GM12865 (cell line): ENCODE measurements at places on chromosomes 12 and 14.

DNA sequence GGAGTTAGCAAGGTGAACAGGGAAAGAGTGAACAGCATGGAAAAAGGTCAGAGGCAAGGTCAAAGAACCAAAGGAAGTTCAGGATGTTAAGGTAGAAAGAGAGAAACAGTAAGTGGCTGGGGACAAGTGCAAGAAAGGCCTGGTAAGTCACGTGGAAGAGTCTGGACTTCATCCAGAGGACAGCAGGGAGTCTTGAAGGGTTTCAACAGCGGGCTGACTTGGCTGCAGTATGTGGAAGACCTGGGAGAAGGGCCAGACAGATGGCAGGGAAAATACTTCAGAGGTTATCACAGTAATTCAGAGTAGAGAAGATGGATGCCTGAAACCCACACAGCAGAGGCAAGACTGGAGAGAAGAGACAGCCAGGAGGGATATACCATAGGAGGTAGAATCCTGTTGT lies 34.0 kb downstream of the CIT start:
- no peak for DNase-seq

DNA sequence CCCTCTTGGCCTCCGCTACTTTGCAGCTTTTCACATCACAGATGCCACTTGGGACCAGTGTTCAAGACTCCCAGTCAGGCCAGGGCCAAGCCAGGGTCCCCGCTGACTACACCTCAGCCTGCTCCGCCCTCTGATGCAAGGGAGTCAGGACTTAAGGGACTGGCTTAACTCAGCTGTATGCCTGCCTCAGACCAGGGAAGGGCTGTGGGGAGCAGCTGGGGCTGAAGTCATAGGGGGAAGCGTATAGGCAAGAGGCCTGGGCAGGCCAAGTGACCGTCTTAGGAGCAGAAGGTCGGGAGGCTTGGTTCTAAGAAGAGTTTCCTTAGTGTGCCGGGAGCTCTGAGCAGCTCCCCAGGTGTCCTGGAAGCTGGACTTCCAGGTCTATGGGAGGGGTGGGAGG lies 21.9 kb downstream of the KDM2B start:
- DNase-seq = no peak

GRCh38 chr12:109266106-109266879 lies 42.8 kb downstream of the FOXN4 start:
- no peak for DNase-seq

DNA sequence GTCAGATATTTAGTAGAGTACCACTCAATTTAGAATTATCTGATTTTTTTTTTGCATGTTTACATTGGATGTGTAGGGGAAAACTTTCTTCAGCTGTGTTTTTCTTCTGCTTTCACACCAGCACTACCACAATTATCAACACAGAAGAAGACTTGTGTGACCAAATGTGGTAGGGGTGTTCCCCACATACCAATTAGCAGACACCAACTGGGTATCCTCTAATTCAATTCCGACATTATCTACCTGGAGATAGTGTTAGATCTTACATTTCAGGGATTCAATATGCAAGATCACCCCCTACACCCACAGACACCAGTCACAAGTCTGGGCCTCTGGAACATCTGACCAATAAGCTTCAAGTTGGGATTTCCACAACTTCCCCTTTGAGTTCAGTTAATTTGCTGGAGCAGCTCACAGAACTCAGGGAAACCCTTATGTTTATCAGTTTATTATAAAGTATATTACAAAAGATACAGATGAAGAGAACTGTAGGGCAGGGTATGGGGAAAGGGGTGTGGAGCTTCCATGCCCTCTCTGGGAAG lies 4.1 kb upstream of the KLRG1 start:
- no peak for DNase-seq

DNA sequence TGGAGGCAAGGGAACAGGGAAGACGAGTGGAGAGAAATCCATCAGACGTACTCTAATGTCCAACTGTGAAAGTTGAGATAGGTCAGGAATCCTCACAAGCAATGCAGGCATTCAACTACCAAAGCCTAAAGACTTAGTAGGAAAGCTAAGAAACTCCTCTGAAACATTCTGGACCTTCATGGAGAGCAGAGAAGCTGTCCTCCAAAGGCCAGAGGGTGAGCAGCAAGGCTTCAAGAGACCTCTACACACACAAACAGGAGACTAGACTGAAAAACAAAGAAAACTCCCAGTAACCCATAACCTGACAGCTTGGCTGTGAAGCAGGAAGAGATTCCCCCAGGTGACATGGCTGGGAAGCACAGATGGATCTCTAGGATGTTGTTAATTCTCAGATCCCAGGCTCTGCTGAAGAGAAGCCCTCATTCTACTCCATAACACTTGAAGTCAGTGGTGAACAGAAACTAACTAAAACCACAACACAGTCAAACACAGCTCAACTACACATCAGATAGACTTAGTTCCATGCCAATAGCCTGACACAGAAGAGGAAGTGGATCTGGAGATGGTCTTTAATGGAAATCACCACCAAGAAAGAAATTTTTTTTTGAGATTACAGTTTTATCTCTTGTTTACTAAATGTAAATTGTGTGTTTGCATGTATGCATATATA lies 23.2 kb upstream of the LYZ start:
- DNase-seq = peak; percentile 64

DNA sequence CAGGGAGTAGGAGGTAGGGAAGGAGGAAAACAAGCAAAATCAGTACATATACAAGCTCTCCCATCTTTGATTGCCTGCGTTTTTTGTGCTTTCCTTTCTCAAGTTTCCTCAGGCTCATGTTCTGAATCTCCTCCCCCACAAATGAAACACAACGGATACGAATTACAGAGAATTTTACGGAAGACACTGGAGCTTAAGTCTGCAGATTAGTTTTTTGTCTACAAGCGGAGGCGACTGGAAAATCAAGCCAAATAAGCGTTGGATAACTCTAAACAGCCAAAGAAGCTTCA lies 612 bp downstream of the WBP11 start:
- no peak for DNase-seq

- no peak for DNase-seq
These were observed 272.5 kb upstream of the PRICKLE1 start for GRCh38 chr12:42862055-42862454.

- no peak for DNase-seq
These were observed 7.6 kb downstream of the ISCA2 start for GRCh38 chr14:74501135-74501614.

GRCh38 chr14:98227000-98227726 lies 1044.8 kb downstream of the BCL11B start:
- peak; percentile 98 for DNase-seq

DNA sequence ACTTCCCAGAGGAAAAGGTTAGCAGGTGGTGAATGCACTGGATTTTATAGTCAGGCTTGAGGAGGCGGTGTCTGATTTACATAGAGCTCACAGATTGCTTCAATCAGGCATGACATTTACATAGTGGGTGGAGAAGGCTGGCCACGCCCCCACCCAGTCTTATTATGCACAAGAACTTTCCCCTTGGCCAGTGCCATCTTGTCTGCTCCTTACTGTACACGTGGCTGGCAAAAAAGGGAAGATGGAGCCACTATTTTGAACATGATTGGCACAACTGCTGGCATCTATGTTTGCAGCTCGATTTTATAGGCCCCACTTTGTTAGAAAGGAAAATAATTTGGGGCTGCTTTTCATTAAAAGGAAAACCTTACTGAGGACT lies 10.9 kb upstream of the LGMN start:
- DNase-seq = peak; percentile 78

DNA sequence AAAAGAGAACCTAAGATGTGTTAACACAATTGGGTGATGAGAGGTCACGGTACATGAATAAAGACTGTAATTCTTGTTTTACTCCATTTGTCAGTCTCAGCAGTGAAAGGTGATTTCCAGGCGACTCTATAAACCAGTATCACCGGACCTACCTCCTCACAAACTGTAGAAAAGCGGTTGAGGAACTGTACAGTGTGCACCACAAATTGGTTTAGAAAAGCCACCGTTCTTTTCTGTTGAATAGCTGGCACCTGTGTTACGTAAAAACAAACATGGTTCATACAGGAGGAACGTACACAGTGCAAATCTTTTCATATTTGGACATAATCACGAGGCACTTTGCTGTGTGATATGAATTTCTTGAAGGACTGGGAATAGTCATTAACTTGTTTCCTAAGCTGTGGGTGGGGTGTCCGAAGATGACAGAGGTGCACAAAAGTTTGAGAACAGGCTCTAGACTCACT lies 663 bp downstream of the WASHC3 start:
- peak; percentile 81 for DNase-seq

- DNase-seq = peak; percentile 48
These were observed 24.0 kb downstream of the SYT1 start for GRCh38 chr12:78888568-78888967.

GRCh38 chr14:64704743-64705380 lies 638 bp downstream of the PLEKHG3 start:
- no peak for DNase-seq

DNA sequence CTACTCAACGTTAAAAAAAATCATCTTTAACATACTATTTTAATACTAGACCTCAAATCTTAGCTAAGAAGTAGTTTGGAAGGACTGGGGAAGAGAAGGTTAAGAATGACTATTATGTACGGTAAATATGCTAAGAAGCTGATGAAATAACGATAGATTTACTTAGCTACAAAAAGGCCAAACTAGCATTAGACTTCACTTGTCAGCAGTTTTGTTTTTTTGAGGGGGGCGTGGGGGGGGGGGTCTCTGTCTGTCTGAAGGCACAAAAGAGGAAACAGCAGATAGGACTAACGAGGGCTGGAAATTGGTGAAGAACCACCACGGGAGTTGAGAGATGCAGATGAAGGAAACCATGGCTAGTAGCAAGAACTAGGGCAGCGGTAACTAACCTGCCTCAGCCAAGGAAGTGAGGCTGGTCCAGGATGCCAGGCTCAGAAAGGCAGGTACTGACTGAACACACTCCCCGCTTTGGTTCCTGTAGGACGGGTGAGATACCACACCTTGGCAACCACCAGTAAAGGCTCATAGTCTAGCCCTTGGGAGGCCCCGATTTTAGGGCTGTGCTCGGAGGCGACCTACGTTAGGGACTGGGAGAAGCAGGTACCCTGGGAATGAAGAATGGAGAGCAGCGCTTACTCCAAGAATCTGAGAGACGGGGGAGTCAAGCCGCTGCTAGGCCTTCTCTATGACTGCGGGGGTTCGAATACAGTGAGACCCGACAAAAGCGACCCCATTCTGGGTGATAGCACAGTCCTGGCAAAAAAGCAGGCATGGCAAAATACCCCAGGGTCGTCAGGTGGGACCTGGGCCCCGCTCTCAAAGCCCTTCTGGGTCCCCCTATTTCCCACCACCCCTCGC lies 675 bp downstream of the NEDD8 start:
- peak; percentile 40 for DNase-seq

DNA sequence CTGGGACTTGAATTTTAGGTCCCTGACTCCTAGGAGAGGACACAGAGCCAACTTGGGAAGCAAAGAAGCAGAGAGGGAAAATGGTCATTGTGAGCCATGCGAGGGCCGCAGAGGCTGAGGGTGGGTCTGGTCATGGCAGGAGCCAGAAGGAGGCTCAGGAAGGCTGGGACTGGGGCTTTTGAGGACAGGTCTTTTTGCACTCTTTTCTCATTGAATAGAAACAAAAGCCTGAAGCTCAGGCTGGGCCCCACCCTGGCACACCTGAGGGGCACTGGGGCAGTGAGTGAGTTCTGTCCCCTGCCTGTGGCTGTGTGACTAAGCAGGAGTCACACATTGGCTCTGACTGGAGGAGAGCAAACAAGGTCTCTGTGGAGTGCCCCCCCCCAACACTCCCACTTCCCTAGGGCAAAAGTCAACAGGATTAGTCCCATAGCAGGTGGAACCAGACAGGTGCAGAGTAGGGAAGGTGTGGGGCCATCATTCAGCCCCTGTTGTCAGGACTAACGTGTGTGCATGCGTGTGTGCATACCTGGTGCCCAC lies 2.8 kb downstream of the KRT7 start:
- no peak for DNase-seq

- no peak for DNase-seq
These were observed 270.6 kb downstream of the TTC8 start for GRCh38 chr14:89095036-89095435.

- no peak for DNase-seq
These were observed 46.6 kb upstream of the TMEM233 start for GRCh38 chr12:119547001-119547400.

GRCh38 chr14:77055981-77056380 lies 27.5 kb upstream of the IRF2BPL start:
- no peak for DNase-seq

DNA sequence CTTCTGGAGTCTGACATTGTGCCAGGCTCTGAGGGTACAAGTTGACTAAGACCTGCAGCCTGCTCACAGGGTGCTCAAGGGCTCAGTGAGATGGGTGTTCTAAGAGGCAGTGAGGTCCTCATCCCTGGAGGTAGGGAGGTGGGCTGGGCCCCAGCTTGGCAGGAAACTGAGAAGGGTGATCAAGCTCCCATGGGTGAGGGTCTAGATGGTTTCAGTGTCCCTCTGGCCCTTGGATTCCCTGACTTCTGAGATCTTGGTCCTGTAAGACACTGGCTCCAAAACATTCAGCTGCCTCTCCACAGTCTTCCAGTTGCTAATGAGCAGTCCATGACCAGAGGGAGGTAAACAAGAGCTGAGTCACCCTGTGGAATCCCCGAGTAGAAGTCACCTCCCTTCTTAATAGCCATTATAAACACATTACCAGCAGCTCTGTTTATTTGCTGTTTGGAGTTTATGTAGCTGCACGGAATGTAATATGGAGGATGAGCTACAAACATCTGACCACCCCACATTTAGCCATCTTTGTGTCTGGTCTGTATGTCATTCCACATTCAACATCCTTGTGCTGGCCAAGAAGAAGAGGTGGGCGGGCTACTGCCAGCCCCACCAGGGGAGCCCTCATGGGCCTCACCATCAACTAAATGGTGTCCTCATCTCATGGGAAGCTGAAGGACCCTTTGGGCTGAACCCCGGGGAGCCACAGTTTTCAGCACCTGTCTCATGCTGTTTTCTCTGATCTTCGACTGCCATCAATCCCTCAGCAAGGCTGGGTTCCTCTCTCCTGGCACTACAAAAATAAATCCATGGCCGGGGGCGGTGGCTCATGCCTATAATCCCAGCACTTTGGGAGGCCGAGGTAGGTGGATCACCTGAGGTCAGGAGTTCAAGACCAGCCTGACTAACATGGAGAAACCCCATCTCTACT lies 37.2 kb upstream of the BDKRB2 start:
- DNase-seq = no peak

DNA sequence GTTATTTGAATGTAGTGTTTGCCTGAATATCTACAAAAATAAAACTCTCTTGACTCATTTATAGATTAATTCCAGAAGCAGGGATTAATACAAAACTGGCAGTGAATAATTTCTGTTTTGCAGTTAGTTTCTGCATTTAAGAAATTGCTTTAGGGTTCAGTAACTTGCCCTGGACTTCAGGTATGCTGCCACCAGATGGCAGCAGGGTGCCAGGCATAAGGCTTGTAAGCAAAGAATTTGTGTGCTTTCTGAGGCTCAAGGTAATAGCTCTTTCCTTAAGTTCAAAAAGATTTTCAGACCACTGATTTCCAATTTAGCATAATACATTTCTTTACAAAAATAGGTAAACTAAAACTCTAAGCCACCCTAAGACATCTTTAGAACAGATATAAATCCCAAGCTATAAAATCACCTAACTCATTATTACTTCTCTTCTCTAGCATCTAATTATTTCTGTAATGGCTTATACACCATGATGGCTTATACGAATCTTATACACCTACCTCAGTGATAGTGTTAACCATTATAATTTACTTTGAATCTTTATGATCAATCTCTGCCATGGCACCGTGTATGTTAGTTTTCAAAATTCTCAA lies 398.3 kb downstream of the APAF1 start:
- DNase-seq = peak; percentile 81

- DNase-seq = no peak
These were observed 640.7 kb downstream of the DIO2 start for GRCh38 chr14:79570648-79571047.

GRCh38 chr12:120640861-120641833 lies 721 bp downstream of the CABP1 start:
- DNase-seq = peak; percentile 50
